ENCODE measurements at places on chromosomes 6 and 20.

DNA sequence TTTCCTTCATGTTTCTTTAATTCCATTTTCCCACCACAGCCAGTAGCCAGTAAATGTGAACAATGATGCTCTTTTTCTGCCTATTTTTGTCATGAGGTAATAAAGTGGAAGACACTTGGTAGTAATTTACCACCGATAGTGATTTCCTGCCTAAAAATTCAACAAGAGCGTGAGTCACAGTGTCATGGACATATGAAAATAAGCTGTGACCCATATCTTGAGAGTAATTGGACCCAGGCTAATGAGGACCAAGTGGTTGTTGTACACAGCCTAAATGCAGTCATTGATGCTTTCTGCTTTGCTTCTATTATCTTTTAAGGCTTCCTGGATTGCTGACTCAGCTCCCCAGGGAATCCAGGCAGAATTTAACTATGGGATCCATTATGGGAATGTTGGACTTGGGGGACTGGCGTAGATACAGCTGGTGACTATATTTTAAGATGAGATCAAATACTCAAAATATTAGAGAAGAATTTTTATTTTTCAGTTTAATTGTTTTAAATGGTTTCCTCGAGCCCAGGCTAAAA is 265.9 kb upstream of the FERMT1 start:
- no peak for DNase-seq

DNA sequence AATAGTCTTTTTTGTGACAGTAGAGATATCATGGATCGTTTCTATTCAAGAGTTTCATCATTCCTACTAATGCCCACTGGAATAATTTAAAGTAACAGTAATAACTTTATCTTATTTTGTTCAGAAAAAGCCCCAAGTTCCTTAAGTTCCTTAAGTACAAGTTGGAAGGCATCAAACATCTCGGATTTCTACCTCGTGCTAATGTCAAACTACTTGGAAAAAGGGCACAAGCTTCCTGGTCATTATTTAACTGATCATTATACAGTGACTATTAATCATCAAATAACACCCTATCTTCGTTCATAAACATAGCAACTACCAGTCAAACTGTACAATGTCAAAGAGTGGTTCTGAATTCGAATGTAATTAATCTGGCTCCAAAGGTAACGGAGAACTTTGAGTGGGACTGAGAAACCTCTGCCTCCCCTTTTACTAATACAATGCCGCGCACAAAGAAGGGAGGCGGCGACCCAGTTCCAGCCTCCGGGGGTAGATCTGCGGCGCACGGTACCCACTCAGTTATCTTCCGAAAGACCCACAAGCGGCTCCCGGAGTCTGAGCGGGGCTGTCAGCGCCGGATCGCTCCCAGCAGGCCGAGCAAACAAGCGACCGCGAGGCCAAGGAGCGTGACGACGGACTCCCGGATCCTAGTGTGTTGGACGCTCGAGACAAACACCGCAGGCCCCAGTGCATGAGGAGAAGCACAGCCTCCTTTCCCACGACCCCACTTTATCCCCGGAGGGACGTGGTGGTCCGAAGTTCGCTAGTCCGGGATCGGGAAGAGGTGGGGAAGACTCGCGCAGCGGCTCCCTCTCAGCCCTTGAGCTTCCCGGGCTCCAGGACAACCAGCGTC is 716 bp downstream of the SHPRH start:
- DNase-seq = peak; percentile 66

DNA sequence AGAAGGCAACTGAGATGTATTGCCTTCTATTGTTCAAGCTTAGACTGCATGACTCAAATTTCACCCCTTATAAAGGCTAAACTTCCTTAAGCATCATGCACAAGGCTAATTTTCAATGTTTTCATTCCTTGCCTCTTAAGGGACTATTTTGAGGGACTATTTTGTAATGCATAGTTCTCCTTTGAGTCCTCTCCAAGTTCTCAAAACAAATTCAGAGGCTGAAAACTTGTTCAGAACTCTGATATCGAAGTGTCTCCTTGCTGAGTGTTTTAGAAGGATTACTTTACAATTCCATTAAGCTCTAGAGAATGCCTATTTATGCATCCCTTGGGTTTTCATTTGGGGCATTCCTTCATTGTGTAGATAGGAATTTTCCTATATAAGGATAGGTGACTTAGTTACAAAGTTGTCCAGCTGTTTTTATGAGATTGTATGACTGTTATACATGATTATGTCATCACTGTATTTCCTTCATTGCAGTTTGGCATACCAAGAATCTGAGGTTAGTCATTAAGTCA is 41.7 kb downstream of the COL19A1 start:
- no peak for DNase-seq

GRCh38 chr6:39714802-39715201 is 10.4 kb downstream of the KIF6 start:
- no peak for DNase-seq

- no peak for DNase-seq
These were observed 223.1 kb upstream of the PRDM1 start for GRCh38 chr6:105862936-105863607.

DNA sequence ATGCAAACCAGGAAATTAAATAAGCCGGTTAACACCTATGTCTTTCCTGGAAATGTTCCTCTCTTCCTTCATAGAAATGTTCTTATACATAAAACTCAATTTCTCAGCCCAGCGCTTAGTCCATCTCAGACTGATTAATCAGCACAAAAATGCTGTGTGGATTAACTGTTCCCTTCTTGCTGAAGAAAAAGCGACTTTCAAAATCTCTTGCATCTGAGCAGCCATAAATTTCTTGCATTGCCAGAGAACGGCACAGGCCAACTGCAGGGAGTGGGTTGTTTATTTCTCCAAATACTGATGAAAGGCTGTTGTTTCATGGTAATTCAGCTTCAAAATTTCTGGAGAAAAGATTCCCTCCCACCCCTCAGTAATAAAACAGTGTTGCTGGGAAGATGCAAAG is 517.6 kb downstream of the BTBD3 start:
- no peak for DNase-seq

GRCh38 chr6:3372184-3372846 is 84.5 kb downstream of the SLC22A23 start:
- DNase-seq = no peak

Data from HEK293T (cell line).